Iris pigment epithelial cell (primary cell): ENCODE measurements at places on chromosomes 16 and 17.

GRCh38 chr16:15996432-15997109 is 47.2 kb downstream of the ABCC1 start:
- peak; percentile 91 for DNase-seq

GRCh38 chr17:39365242-39365641 is 36.2 kb downstream of the FBXL20 start:
- DNase-seq, result peak; percentile 78

- no peak for DNase-seq
Measured at GRCh38 chr16:53780051-53780450, 76.1 kb downstream of the FTO start.

DNA sequence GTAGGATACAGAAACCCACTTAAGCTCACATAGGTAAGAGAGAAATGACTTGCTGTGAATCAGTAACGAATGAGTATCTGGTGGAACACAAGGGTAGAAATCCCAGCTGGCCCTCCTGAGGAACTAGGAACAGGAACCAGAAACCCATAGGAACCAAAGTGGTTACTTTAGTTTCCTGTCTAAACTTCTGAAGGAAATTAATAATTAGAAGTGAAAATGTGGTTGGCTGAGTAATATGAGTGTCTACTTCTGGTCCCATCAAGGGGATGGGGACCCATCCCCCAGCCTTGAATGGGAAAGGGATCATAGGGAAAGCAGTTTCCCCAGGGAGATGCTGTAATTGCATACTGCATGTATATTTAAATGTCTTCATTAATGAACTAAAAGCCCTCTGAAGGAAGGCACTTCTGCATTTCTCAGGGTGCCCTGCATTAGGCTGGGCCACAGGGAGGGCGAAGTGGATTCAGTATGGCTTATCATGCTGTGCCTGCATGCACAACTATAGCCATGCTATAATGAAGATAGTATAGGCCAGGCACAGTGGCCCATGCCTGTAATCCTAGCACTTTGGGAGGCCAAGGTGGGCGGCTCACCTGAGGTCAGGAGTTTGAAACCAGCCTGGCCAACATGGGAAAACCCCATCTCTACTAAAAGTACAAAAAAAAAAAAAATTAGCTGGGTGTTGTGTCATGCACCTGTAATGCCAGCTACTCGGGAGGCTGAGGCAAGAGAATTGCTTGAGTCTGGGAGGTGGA is 45.6 kb downstream of the CYB5B start:
- no peak for DNase-seq

- DNase-seq, result peak; percentile 58
Measured at GRCh38 chr16:58236231-58236690, 38.4 kb upstream of the CSNK2A2 start.

DNA sequence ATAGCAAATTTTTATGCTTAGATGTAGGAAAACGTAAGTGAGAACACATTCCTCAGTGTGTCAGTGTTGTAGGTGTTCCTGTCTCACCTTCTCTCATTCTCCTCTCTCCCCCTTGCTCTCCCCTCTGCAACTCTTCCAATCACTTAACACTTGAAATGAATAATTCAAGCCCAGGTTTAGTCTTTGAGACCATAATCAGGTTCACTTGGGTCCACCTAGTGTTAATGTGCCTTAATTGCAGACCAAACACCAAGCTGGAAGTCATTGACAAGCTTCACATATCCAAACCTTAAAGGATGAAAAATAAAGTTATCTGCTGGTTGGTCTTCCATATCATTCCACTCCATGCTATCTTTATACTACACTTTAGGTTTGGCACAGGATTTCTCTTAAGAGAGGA is 37.0 kb downstream of the STXBP4 start:
- peak; percentile 28 for DNase-seq

GRCh38 chr17:74126179-74126900 is 77.1 kb upstream of the RPL38 start:
- DNase-seq, result no peak

DNA sequence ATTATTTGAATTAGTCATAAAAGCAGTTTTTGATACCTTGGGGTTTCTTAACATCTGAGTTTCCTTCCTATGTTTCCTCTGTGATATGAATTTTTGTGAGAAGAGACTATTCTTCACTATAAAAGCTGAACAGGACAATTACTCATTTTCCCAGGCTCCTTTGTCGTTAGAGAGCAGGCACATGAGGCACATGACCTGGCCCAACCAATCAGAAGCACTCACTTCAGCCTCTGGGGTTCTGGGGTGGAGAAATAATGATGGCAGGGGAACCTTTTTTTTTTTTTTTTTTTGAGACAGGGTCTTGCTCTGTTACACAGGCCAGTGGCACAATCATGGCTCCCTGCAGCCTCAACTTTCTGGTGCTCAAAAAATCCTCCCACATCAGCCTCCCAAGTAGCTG is 145.5 kb upstream of the ASIC2 start:
- no peak for DNase-seq

DNA sequence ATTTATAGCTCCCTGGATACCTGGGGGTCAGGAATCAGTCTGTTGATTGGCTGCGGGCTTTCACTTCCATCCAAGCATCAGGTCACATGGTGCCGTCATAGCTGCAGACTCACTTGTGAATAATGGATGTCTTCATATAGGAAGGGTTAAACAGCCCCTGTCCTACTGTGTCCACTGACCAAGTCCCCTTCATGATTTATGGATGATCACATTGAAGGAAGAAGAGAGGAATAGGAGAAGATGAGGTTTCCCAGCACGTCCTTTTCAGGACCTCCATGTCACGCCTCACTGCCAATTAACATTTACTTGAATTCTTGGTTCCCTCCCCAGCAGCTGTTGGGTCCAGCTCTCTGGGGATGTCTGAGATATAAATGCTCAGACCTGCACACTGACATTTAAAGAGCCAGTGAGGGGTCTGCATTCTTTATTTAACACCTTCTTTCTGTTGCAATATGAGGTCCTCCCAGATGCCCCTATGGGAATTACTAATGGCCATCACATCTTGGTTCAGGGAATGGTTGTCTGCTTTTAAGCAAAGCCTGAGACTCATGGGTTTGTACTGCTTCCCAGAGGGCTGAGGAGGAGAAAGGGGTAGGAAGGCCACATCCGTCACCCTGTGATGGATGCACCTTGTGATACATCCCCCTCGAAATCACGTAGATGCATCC is 230.6 kb upstream of the HSBP1 start:
- no peak for DNase-seq

- peak; percentile 82 for DNase-seq
Measured at GRCh38 chr16:68091380-68092261, 6.5 kb downstream of the NFATC3 start.

DNA sequence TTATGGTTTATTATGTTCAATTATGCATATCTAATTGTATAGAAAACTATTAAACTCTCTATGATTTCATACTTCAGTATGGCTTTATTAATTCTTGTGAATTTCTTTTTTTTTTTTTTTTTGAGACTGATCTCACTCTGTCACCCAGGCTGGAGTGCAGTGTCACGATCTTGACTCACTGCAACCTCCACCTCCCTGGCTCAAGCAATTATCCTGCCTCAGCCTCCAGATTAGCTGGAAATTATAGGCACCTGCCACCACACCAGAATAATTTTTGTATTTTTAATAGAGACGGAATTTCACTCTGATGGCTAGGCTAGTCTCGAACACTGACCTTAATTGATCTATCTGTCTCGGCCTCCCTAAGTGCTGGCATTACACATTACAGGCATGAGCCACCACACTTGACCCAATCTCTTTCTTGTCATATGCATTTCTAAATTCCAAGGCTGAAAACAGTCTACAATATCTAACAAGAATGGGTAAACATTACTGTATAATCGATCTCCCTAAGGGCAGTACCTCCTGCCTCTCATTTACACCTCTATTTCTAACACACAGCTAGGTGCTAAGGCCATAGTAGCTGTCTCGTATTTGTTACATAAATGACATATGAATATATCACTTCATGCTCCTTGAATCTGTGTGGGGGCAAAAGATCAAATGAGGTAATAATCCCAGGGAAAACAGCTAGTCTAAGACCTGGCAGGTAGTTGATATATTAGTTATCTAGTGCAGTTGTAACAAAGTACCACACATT is 258.2 kb upstream of the CDH8 start:
- no peak for DNase-seq

GRCh38 chr17:73061161-73061560 is 31.3 kb downstream of the SLC39A11 start:
- DNase-seq, result no peak

- DNase-seq, result no peak
Measured at GRCh38 chr17:38460082-38460715, 31.9 kb downstream of the ARHGAP23 start.

DNA sequence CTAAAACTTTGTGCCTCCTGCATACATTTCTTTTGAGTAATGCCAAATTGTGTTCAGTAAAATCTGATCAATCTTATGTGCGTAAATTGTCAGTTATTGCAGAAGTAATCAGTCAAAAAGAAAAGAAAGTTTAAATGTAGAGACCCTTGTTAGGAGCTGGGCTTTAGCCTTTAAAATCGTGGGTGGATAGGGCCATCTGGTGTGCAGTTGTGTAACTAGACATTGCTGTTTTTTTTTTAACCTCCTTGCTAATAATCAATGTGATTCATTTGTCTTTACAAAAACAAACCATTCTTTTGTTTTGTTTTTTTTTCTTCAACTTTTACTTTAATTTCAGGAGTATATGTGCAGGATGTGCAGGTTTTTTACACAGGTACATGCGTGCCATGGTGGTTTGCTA is 5.3 kb upstream of the WWOX start:
- DNase-seq, result peak; percentile 5

GRCh38 chr17:65169691-65170090 is 32.5 kb downstream of the RGS9 start:
- DNase-seq, result no peak

- DNase-seq, result peak; percentile 60
Measured at GRCh38 chr17:57243171-57243622, 13.1 kb upstream of the MSI2 start.
